ENCODE measurements at places on chromosomes 5 and 9.
A peak's percentile ranks its signal among the peaks of the same experiment; 100 is the strongest.

GRCh38 chr9:76218117-76218885, 175.9 kb downstream of the RFK start:
- no peak for DNase-seq

GRCh38 chr9:26665666-26666065, 226.9 kb downstream of the CAAP1 start:
- no peak for DNase-seq

GRCh38 chr5:16934123-16934522, 2.0 kb downstream of the MYO10 start:
- DNase-seq = peak; percentile 14

- DNase-seq = no peak
Measured at GRCh38 chr9:14889451-14889850, 20.8 kb downstream of the FREM1 start.

DNA sequence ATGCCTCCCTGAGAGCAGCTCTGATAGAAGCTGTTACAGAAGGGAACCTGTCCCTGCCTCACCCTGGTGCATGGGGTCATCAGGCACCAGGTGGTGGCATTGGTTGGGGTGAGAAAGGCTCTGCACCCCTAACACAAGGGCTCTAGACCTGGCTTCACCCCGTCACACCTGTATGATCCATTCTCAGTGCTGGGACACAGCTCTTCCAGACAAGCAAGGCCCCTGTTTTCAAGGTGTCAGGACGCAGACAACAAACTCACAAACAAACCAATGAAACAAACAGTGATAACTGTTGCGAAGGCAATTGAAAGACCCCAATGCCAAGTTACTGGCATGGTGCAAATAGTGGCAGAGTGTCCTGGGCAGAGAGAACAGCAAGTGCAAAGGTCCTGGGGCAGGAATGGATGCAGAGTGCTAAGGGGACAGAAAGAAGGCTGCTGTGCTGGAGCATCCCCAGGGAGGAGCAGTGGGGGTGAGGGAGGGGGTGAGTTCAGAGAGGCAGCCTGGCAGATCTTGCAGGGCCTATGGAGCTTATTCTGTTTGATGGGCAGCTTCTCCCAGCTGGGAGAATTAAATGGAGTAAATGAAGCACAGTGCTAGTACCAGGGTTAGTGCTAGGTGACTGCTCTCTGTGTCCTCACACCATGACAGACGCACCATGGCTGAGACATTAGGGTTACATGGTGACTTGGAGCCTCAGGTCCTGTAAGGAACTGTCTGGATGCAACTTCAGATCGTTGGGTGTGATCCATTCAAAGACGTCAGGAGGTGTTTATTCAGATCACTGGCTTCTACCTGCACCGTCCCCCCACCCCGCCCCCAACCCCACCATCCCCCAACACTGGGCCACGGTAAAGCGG, 67.9 kb upstream of the UNC5A start:
- DNase-seq = no peak

DNA sequence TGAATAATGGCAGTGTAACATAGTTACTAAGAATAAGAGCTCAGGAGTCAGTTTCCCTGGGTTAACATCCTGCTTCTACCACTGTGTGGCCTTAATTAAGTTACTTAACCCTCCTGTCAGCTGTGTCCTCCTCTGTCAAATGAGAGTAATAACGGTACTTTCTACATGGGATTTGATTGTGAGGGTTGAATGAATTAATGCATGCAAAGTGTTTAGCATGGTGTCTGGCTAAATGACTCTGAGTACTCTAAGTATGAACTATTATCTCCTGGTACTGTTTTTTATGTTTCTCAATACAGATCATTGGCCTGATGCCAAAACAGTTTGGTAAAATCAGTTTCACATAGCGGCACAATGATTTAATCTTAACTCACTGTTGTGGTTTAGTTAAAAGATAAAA, 19.6 kb downstream of the ZNF131 start:
- no peak for DNase-seq

DNA sequence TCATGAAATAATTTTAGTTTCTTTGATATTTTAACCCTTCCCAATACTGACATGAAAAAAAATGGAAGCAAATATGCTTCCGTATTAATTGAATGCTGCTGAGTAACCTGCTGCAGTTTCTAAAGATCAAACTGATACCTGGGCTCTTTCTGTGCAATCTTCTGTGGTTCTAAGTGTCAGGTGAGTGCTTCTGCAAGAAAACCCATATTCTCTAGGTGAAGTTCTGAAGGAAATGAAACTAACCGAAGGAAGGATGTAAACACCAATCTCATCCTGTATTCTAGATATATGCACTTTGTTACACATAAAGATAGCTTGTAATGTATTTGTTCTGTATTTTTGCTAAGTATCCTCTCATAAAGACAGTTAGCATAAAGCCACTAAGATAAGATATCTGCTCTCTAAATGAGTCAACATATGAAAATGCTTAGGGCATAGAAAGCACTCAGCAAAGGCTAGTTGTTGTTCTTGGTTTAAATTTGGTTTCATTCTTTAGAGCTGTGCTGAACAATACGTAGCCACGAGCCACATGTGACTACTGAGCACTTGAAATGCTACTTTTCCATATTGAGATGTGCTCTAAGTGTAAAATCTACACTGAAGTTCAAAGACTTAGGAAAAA, 52.0 kb downstream of the ITGA2 start:
- peak; percentile 49 for DNase-seq

DNA sequence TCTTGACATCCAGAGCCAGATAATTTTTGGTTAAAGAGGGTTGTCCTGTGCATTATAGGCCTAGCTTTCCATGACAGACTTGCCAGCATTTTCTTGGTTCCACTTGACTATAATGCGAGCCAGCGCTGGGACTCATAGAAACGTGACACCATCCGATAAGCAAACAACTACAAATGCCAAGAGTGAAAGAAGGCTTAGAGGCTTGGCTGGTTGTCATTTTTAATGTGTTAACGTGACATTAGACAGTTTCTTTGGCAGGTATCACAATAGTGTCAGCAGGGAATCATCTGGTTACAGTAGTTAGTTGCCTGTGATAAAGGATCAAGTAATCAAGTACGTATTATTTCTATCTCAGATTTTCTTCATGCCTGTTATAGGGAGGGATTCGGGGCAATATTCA, 20.0 kb upstream of the LIFR start:
- DNase-seq = no peak

DNA sequence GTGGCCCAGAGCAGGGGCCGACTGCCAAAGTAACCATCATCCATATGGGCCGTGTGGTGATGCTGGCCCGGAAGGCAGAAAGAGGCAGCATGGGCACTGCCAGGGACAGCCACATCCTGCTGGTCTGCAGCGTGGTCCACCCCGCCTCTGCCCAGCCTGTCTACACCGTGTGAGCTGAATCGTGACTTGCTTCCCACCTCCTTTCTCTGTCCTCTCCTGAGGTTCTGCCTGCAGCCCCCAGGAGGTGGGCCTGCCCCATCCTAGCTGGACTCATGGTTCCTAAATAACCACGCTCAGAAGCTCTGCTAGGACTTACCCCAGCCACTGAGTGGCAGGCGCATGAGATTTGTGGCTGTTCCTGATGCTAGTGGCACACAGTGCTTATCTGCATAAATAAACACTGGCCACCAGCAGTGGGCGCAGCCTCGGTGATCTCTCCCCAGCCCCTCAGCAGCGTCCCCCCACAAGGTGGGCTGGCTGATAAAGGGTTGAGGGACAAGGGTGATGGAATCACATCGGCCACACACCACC, 22.6 kb upstream of the SUSD3 start:
- DNase-seq = no peak

DNA sequence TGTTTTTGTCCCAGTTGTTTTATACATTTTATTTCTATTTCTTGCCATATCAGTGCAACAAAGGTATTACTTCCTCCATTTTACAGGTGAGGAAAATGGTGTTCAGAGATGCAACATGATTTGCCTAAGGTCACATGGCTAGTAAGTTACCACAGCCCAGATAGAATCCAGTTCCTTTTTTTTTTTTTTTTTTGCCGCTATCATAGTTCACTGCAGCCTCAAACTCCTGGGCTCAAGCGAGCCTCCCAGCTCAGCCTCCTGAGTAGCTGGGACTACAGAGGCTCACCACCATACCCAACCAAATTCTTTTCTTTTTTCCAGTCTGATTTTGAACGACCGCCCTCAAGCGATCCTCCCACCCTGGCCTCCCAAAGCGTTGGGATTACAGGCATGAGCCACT, 480 bp upstream of the CCDC69 start:
- DNase-seq = no peak

GRCh38 chr5:173331956-173332479, 3.8 kb upstream of the STC2 start:
- peak; percentile 87 for DNase-seq

DNA sequence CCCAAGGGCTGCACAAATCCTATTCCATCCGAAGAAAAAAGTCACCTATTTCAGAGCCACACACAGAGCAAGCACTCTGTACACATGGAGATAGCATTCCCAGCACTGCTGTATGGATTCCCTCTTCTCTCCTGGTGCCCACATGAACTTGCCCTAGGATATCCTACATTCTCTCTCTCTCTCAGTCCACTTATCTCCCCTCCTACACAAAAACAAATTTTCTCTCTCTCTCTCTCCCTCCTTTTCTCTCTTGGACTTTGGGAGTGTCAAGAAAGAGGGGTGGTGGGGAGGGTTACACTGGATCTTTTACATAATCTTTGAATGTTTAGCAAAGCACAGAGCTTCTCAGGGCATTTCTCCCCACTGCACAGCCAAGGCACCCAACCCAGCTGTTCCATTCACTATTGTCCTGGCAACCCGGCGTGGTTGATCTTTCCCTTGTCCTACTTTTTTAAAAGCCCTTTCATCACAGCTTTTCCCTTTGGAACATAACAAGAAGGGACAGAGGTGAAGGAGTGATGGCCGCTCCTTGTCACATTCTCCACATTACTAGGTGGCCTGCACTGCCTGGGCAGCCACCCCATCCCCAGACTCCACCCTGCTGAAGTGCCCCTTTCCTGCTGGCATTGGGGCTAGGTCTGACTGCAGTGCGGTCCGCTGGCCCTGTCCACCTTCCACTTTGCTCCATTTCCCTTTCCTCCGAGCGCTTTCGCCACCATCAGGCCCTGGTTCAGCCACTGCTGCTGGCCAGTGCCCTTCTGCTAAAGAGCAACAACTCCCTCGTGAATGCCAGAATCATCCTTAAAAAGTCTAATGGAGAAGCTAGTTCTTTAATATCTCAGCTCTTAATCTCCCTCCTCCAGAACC, 22.2 kb upstream of the SLC1A3 start:
- DNase-seq = no peak

DNA sequence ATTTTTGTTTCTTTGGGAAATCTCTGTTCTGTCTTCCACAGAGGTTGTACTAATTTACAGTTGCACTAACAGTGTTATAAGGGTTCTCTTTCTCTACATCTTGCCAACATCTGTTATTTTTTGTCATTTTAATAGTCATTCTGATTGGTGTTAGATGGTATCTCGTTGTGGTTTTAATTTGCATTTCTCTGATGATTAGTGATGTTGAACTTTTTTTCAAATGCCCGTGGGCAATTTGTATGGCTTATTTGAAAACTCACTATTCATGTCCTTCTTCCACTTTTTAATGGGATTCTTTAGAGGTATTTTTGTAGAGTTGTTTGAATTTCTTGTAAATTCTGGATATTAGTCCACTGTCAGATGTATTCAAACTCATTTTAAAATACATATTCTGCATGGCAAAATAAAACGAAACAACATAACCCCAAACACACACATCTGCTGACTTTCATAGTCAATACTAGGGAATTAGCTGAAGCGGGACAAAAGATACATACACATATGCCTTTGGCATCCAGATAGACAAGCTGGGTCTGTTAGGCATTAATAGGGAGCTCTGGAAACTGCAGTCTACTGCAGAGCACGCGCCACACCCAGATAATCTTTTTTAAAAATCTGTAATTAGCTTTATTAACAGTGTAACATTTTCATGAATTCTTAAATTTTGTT, 5.8 kb upstream of the SPATA31C2 start:
- no peak for DNase-seq

- peak; percentile 93 for DNase-seq
Measured at GRCh38 chr9:35111001-35111933, 4.4 kb downstream of the ATOSB start.

- DNase-seq = no peak
Measured at GRCh38 chr9:14383773-14384172, 69.8 kb upstream of the NFIB start.

DNA sequence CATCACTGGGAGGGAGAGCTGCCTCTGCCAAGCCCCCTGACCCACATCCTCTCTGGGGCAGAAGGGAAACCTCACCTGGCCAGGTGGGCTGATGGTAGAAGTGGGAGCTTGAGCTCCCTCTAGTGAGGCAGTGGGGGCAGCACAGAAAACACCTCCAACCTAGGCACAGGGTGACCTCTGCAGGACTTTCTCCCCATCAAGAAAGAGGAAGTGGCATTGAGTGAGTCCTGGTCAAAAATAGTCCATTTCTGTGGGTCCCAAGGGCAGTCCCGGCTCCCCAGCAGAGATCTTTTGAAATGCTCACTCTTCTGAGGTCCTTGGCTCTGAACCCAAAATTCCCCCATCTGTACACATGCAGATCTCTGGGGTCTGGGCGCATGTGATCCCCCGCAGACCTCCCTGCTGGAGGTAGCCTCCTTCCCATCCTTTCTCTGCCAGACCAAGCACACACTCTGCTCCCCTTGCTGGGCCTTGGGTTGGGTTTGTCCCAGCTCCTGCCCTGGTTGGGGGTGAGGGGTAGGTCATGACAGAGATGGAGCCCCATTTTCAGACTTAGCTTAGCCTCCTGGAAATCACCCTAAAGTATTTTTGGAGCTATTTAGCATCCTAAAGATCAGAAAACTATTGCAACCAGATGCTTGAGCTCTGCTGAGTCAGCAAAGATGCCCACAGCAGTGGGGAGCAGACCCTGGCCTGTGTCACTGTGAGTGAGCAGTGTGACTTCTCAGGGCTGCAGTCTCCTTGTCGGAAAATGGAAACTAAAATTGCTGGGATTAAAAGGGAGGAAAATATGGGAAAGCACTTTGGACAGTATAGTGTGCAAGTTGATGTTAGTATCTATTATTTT, 41.6 kb upstream of the LCP2 start:
- peak; percentile 52 for DNase-seq

GRCh38 chr5:175363300-175363699, 80.7 kb downstream of the DRD1 start:
- DNase-seq = no peak

DNA sequence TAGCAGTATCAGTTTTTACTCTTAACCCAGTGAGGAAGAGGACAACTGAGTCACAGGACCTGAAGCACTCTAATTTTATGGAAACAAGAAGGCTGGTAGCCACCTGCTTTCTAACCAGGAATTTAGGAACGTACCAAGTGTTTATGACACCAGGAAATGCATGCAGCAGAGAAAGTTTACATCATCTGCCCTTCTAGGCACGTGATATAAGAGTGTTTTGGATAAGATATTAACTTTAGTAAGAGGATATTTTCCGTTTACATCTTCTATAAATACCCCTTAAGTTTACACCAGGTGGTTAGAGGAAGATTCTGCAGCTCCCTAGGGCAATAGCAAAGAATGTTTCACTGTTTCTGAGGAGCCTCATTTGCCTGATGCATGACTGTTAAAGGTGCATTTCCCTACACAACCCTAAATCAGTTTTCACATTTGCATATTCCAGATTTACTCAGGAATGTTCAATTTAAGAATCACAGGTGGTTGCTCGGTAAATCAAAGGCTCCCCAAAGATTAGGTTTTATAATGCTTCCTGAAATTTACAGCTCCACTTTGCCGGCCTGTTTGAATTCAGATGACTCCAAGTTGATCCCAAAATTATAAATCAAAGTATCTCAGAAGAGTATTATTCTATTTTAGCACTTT, 1.8 kb downstream of the TSC1 start:
- no peak for DNase-seq
